Epithelial cell of prostate (primary cell): ENCODE measurements at places on chromosomes 1 and 21.

GRCh38 chr1:147640553-147641165 is 29.7 kb downstream of the ACP6 start:
- peak; percentile 33 for DNase-seq

- DNase-seq, result no peak
These were observed 53.9 kb downstream of the COQ8A start for GRCh38 chr1:226993814-226994585.

DNA sequence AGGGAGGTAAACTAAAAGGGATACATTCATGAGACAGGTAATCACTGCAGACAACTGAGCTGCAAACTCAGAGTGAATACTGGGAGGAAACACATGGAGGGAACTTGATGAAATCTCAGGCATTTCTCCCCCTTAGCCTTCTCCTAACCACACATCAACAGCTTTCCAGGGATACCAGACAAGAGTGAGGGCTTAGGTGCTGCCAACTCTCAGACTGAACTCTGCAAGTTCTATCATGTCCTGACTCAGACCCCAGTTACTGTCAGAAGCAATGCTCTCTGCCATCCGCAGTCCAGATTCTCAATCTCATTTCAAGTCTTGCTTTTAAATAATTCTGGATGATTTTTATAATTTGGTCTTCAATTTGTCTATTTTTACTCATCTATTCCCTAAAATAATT is 267.3 kb downstream of the LTN1 start:
- no peak for DNase-seq

- DNase-seq, result no peak
These were observed 233.9 kb downstream of the MRPL39 start for GRCh38 chr21:25373126-25374082.

DNA sequence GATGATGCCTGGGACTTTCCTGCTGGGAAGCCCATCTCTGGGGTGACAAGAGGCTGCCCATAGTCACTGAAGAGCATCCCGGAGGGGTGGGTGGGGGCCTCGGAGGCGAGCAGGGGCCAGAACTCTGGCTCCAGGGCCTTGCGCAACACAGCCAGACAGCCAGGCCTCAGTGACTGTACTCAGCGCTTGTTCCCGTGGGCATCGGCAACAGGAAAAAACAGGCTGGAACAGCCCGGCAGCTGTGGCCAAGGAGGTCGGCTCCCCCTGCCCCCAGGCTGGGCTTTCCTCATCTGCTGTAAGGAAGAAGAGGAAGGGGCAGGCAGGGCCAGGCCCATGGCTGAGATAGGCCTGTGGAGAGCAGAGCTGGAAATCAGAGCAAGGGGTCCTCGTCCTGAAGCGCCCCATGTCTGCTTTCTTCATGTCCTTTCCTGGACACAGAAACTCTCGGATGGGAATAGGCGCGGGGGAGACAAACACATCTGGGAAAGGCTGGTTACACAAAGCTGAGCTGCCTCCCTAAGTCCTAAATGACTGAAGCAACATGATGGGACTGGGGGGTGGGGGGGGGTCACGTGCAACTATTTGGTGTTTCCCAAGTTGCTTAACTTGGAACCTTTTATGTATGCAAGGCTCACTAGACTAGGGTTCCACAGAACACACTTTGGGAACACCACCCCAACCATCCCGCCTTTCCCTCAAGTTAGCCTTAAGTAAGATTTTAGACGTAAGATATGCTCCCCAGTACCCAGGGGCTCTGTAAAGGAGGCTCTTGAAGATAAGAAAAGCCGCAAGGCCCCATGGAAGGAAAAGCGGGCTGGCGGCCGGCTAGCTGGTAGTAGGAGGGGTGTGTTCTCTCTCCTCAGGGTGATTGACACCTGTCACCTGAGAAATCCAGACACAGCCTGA is 30.7 kb downstream of the HSPG2 start:
- DNase-seq, result no peak

- no peak for DNase-seq
These were observed 5.6 kb upstream of the ARF1 start for GRCh38 chr1:228076796-228077430.

DNA sequence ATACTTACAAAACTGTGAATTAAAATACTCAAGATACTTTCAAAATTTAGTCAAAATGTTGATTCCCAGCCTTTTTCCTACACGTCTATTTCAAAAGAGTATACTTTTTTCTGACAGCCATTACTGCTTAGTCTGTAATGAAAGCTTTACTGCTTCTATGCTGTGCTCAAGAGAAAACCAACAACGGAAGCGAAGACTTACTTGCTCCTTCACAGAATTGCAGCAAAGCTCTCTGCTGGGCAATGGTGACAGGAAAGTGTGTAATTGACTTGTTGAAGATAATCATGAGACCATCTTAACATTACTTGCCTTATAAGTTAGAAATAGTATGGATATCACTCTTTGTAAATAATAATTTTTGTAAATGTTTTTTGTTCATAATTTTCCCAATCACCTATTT is 1.7 kb upstream of the DYNLT5 start:
- no peak for DNase-seq

- DNase-seq, result no peak
These were observed 7.4 kb downstream of the WDR77 start for GRCh38 chr1:111441573-111442192.

DNA sequence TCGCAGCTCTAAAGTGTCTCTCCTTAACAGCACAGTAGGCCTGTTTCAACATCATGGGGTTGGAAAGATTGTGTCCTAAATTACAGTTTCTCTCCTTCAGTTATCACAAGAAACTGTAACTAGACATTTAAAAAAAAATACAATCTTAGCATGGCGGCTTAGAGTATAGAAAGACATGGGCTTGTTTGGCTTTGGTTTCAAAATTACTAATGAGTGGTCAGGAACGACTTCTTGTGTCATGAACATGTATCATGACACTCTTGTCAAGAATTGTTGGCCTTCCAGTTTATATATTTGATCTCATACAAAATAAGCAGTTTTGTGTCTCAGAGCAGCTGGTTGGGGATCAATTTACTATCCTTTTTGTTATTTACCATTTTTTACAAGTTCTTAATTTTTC is 2.1 kb downstream of the GJA8 start:
- no peak for DNase-seq

DNA sequence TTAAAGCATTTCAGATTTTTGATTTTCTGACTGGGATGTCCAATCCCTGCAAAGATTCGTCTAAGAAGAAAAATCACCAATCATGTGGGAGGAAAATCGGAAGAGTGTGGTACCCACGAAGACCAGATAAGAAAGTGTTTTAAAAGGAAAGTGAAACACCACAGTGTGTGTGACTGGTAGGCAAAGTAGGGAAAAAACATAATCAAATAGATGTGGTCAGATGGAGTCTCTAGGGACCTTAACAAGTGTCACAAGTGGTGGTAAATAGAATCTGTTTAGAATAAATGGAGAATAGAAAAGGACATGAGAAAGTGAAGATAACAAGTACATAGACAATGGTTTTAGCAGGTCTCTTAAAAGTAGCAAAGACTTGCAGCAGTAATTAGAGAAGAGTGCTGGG is 154.6 kb downstream of the SLC30A10 start:
- no peak for DNase-seq

GRCh38 chr1:63073309-63074306 is 248.8 kb upstream of the FOXD3 start:
- no peak for DNase-seq

GRCh38 chr1:98398092-98398491 is 263.4 kb upstream of the SNX7 start:
- DNase-seq, result no peak

- DNase-seq, result no peak
These were observed 98.4 kb upstream of the TNR start for GRCh38 chr1:175841738-175842187.

- DNase-seq, result no peak
These were observed 18.2 kb downstream of the CAP1 start for GRCh38 chr1:40058453-40059337.

DNA sequence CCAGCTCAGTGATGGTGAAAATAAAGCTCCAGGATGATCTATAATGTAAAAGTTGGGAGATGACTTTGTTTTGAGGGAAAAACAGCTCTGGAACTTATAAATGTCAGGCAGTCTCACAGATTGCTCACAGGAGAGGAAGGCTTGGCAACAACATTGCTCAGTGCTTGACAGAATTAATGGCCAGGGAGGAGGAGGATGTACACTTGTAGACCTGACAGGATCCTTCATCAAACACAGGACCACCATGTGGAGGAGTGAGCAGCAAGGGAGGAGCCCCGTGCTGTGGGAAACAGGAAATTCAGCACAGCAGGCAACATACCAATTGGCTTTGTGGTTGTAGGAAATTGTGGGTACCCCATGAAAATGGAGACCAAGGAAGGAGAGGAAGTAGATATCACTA is 291.8 kb upstream of the CAMK1G start:
- DNase-seq, result no peak

- DNase-seq, result peak; percentile 52
These were observed 517.5 kb downstream of the PLPP3 start for GRCh38 chr1:56061824-56062223.

DNA sequence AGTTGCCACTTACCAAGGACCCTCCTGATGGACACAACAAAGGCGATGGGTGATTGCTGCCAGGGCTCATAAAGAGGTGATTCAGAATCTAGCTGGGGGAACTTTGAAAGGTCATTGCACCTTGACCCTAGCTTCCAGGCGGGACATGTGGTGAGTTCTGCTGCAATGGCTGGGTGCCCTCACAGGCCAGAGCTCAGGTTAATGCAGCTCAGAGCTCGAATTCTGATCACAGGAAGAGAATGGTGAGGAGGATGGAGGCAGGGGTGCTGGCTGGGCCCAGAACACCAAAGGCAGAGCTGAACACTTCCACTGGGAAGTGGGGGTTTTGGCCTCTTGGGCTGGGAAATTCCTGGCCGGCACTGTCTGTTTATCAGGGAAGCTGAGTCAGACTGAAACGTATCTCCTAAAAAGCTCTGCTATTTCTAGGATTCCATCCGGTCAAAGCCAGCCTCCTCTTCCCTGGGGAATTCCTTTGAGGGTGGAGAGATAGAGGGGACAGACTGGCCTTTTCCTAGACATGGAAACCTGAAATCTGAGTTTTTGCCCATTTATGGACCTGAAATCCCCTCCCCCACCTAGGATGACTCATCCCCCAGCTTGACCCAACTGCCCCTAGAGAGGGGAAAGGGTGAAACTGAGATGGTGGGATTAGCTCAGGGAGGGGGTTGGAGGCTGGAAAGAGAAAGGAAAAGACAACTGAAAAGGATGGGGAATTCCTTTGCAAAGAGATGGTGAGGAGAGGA is 27.2 kb downstream of the NUAK2 start:
- no peak for DNase-seq

DNA sequence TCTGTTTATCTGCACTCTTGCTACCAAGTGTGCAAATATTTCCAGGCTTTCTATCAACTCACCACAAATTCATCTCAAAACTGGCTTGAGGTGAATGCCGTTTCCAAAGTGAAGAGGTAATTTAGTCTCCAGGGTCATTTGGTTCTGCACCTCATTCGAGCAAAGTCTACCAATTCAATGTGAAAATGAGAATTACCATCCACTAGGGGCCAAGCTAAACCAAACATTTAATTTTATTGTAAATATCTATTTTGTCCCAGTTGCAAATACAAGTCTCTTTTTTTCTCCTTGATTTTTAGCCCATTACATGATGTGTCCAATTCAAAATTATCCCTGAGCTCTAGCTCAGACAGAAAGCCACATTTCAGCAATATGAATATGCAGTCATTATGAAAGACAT is 152.3 kb upstream of the PTBP2 start:
- no peak for DNase-seq

- no peak for DNase-seq
These were observed 5.9 kb downstream of the KRTAP10-1 start for GRCh38 chr21:44533891-44534627.

DNA sequence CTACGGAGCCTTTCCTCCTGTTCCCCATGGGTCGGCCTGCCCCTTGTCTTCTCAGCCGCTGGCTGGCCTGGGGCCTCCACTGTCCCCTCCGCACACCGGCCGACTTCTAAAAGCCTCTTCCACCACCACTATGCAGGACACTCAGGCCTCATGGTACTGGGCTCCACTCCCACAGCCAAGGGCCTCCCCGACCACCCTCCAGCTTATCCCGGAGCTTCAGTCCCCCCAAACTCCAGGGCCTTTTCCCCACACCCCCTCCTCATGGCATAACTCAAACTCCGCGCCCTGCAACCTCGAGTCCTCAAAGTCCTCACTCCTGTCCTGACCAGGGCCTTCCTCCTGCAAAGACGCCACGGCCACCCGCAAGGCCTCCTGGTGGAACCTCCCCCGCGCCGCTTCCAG is 2.0 kb downstream of the LRRC41 start:
- DNase-seq, result no peak

DNA sequence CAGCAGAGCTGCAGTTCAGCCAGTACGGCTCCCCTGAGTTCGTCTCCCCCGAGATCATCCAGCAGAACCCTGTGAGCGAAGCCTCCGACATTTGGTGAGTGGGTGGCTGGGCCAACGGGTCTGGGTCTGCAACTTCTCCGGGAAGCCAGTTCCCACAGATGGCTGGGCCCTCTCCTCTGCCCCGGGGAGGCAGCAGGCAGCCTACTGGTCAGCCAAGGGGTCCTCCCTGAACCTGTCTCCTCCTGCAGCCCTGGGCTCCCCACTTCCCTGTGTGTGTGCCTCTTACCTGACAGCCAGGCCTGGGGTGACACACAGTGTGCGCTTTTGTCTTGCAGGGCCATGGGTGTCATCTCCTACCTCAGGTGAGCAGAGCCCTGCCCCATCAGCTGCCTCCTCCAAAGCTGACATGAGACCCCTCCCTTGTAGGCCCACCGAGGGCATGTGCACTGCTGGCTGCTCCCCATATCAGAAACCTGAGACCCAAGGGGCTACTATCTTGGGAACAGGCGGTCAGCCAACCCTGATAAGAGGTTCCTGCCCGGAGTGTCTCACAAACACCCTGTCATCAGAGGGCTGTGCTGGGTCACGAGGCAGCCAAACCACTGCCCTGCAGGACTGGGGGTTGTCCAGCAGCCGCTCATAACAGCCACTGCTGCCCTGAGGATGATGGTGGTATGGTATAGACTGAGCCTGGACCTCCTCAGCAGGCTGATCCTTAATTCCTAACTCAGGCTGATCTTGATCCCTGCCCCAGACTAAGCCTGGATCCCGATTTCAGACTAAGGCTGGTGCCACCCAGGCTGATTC is 37.6 kb downstream of the TRIM11 start:
- DNase-seq, result no peak

DNA sequence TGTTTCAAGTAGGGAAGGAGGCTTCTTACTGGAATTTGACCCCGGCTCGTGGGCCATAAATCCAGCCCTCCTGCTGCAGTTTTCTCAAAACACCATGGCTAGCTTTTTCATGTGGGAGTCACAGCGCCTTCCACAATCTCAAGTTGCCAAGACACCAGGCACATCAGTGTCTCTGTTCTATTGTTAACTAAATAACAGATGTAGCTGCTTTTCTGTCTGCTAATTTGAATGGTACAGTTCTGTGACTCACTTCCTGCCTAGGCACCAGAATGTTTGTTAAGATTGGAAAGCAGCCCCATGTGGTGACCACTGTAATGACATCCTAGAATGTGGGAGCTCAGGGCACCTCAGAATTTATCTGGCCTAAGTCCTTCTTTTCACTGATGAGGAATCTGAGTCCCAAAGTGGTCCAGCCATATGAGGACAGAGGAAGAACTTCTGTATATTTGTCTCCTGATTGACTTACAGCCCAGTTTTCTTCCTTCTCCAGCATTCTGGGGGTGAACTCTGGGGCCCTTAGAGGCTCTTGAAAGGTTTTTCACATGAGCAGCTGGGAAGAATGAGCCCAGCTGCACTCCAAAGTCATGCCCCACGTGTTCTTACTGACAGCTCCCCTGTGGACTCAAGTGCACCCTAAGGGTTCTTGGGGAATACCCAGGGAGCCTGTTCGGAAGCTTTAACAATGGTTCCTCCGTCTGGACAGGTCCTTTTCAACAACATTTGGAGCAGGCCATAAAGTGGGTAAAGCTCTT is 27.5 kb downstream of the TRIM45 start:
- peak; percentile 36 for DNase-seq
